ENCODE measurements at places on chromosomes 4 and X. TPM values are rescaled to one million over a fixed set of nuclear protein-coding genes. Genes with fewer than 3 reads are reported as not detected.

The USP26 gene
- not detected for polyA plus RNA-seq

The DCLK2 gene
- 1.7 TPM for polyA plus RNA-seq

The USP51 gene
- 0.91 TPM for polyA plus RNA-seq

The RASSF6 gene
- polyA plus RNA-seq, result 0.95 TPM

The FAM47A gene
- polyA plus RNA-seq, result not detected

The CCDC149 gene
- not detected for polyA plus RNA-seq

The FAM199X gene
- 6.2 TPM for polyA plus RNA-seq

DNA sequence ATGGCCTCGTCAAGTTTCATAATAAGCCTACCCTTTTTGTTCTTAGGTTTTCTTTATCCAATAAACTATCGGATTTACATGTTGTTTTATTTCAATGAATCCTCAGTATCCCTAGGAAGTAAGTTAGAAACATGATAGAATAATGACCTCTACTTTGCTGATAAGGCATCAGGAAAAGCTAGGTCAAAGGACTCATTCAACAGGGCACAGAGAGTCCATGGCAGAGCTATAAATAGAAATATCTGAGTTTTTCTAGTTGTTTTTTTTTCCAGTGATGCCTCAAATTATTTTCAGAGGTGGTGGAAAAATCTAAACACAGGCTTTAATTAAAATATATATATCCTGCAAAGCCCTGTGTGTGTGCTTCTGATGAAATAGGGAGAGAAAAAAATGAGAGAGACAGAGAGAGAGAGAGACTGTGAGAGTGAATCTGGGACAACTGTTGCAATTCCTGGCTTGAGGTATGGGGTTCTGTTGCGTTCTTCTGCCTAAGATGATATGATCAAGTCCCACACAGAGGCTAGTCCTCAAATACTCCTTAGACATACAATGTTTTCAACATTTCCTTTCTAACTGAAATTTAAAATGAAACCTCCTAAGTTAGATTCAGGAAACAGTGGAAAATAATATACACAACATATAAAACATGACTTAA lies 139.9 kb downstream of the HDX start:
- DNase-seq, result no peak

DNA sequence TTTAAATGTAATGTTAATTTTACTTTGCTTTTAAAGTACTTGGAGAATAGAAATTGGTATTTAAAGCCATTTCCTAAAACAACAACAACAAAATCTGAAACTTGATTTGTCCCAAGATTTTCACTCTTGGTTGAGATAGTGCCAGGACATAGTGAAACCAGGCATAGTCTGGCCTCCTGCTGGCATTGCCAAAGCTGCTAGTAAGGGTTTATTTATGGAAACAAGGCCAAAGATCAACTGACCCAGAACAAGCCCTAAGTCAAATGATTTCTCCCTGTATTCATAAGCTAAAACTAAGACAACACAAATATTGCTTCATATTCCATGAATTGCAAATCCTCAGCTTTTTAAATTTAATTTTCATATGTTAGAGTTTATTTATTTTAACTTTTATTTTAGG lies 227.5 kb upstream of the FGF13 start:
- no peak for DNase-seq

- DNase-seq, result no peak
Observed at GRCh38 chr4:6834867-6835266, 52.3 kb downstream of the KIAA0232 start.

GRCh38 chrX:71222929-71223328 lies at the start of gene GJB1:
TSS of gene GJB1 (plus strand) at chrX:71223224. CDS start at chrX:71223708, 484 bp downstream.
- DNase-seq, result no peak

DNA sequence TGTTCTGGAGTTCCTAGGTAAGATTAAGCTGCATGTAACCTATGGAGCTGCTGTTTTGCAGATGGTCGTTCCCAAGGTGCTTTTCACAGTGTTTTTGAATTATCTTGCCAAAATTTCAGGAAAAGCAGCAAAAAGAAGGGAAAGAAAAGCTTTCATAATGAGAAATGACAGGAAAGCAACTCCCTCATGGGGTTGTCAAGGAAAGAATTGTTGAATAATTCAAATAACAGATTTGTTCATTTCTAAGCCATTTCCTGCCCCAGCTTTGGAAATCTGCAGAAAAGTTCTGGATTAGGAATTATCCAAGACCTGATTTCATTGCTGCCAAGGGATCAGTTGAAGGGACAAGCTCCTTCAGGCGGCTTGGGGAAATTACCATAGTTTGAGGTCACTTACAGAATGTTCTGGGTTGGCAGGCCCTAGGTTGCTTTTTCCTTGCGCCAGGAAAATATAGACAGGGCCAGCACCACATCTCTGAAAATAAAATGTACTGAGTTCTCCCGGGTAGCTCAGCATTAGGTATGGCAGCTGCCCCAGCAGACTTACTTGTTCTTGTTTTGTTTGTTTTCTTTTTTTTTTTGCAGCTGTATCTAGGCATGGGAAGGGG lies 354.7 kb downstream of the STIM2 start:
- no peak for DNase-seq

GRCh38 chr4:138200236-138200590 lies 41.9 kb downstream of the SLC7A11 start:
- no peak for DNase-seq

DNA sequence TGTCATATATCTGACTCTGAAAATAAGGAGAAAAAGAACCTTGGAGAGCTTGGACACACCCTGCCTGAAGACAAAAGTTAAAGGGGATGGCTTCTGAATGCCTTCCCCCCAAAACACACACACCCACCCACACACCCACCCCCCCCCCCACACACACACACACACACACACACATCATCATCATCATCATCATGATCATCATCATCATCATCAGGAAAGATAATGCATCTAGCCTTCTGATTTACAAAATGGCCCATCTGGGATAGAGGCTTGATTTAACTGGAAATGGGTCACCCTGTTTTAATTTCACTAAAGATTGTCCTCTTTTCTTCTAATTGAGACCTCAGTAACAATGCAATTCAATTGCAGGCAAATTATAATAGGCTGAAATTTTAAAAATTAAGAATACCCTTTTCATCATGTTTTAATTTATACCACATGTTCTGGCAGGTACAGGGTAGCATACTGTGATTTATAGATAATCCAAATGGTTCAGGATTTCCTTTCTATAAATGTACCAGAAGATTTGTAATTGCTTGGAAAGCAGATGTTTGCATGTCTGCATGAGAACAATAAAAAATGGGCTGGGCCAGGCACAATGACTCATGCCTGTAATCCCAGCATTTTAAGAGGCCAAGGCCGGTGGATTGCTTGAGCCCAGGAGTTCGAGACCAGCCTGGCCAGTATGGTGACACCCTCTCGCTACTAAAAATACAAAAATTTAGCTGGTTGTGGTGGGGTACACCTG lies 56.5 kb downstream of the TRIM2 start:
- no peak for DNase-seq

GRCh38 chr4:1043162-1043561 lies 31.7 kb downstream of the FGFRL1 start:
- no peak for DNase-seq

DNA sequence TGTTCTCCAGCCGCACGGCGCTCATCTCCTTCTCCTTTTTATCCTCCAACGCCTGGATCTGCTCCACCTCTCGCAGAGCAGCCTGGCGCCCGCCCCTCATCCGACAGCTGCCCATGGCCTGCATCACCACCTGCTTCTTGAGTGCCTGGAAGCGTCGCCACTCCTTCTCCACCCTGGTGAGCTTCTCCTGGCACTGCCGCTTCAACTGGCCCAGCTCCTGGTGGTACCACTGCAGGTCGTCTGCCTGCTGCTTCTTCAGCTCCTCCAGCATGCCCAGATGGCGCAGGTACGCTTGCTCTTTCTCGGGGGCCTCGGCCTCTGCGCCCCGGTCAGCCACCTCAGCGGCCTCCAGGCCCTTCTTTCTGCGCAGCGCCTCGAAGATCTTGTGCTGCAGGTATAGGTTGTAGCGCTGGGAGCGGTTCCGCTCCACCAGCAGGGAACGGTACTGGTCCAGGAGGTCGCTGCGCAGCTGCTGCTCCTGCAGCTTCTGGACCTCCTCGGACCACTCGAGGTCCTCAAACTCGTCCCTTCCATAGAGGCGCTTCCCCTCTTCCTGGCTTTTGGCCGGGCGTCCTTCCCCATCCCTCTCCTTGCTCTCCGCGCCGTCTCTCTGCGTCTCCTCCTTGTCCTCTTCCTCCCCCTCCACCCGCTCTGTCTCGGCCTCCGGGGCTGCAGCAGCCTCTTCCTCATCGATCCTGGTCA lies 1.2 kb upstream of the TADA2B start:
- DNase-seq, result no peak

GRCh38 chr4:10179957-10180602 lies 63.5 kb upstream of the WDR1 start:
- DNase-seq, result no peak

All from B cell (primary cell).